ENCODE measurements at places on chromosomes 7 and 10.

DNA sequence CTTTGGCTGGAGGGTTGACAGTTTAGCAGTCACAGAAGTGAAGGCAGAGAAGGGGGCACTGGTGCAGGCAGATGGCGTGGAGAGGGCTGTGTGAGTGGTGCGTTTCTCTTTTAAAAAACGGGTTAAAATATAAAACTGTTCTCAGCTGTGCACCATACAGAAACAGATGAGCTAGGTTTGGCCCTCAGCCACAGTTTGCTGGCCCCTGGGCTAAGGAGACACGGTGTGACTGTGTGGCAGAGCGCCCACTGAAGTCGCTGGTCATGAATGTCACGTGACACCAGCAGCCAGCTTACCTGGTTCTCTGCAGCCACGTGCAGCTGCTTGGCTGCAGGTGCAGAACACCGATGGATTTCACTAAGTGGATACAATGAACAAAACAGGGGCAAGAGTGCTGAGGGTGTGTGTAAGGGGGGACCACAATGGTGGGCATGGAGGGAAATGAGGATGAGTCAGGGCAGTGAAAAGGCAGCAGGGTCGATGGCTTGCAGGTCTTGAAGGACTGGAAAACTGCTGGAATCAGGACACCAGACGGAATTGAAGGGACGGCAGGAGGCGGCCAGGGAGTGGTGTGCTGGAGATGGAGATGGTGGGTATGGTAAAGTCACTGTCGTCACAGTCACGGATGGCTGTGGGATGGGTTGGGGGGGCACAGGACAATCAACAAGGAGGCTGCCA, 7.4 kb downstream of the ZNF746 start:
- DNase-seq: no peak

- DNase-seq: no peak
Observed at GRCh38 chr7:74258639-74259038, 4.4 kb upstream of the RFC2 start.

GRCh38 chr7:96657347-96658021, 52.2 kb downstream of the SEM1 start:
- DNase-seq: no peak

DNA sequence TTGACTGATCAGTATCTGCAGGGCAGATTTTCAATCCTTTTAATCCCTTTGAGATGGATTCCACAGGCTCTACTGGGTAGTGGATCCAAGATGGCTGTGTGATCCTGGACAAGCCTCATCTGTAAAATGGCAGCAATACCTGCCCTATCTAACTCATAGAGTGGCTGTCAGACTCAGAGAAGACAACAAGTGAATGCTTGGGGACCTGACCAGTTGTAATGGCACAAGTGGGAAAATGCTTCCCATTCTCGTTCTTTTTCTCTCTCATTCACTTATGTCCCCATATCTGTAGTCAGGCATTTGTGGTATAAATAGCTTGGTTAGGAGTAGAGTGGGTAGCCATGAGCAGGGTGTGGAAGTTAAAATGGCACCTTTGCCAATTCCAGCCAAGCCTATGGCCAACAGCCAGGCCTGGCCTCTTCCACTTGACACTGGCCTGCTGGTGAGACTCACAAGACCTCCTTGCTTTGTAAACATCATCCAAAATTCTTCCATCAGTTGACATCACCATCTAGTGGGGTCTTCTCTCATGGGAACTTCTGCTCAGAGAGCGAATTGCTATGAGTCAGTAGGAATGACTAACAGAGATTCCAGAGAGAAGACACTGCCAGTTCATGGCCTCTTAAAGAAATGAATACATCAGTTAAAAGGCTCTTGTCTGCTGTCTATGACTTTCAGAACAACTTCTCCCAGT, 150.1 kb downstream of the PLPP4 start:
- DNase-seq: no peak

- no peak for DNase-seq
Observed at GRCh38 chr10:62072901-62073300, 171.4 kb downstream of the ARID5B start.

DNA sequence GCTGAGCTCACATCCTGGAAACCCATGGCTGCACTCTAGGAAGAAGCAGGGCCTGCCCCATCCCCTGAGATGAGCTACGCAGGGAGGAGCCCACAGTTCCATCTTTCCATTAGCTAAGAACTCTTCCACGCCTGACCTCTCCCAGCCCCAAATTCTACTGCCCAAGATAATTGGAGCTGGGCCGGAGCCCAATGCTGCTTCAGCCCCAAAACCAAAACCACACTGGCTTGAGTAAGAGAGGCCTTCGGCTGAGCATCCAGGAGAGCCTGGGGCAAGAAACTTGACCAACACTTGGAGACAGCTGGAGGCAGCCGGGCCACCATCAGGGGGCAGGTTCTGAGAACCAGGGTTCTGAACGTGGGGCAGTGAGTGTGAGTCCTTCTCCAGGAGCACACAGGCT, 116.1 kb upstream of the ZMIZ1 start:
- no peak for DNase-seq

All from T-helper 22 cell (primary cell).